ENCODE measurements at places on chromosomes 1 and 21.

- DNase-seq: peak; percentile 100
Observed at GRCh38 chr1:8040586-8040985, 14.5 kb upstream of the ERRFI1 start.

DNA sequence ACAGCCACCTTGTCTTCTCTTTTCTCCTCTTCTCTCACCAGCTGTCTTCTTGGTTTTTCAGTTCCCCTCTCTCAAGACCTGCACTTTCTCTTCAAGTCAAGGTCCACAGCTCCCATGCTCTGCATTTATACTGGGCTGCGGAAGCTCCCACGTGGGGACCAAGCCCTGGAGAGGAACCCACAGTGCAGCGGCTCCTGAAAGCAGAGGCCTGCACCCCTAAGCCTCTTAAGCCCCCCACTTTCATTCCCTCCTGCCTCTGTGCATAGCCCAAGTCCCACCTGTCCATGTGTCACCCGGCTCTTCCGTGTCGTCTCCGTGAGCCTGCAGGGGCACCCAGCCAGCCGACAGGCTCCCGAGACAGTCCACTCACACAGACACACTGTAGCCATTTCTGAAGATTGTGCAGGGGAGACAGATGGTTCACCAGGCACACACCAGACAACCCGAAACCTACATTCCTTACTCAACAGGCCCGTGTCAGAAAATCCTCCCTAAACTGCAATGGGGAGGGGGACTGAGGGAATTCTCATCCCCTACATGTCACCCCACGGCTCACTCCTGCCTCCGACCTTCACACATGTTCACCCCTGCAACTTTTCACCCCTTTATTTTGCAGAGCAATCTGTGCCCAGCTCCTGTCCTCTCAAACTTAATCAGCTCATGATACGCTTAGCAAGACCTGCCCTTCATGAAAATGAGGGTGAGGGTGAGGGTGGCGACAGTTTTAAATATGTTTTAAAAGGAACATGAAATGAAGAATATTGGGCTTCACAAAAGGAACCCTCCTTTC, 6.3 kb downstream of the MX2 start:
- no peak for DNase-seq

DNA sequence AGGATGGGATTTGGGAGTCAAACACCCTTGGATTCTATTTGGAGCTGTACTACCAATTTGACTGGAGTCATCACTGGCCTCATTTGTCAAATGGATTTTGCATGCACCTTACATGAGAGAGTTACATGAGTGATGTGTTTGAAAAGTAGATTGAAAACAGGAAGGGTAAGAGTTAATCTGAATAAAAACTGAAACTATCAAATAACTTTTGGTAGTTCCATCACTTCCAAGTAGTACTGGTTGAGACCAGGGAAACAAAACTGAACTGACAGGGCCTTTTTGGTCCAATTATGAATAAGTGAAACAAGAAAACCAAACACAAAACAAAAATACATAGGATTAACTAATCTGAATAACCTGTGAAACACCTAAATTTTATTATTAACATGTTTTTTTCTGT, 30.2 kb downstream of the NUCKS1 start:
- no peak for DNase-seq

GRCh38 chr1:225660544-225660946, 7.6 kb upstream of the ENAH start:
- DNase-seq: peak; percentile 5

DNA sequence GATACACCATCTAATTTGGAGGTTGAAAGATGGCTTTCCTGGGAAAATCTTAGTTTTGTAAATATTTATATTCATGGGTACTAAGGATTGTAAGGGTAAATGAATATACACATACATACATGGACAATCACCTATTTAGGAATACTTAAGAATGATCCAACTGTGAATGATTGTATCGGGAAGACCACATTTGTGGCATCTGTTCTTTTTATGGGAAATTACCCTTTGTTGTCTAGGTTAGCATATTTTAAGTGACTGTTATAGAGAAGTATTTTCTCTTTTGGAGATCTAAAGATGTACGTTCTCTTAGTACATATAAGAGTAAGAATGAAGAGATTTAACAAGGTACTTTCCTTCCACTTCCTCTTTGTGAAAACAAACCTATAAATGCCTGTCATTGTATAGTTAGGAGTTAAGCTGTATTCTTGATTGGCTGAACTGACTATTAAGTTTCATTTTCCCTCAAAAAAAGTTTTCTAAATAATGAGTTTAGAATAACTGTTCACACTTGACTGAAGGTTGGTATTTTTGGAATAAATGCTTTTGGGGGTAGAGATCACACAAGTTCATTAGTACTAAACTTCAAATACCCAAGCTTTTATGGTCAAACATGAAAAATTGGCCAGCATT, 26.7 kb downstream of the SNX7 start:
- DNase-seq: no peak

- no peak for DNase-seq
Observed at GRCh38 chr1:210625715-210626114, 297.0 kb downstream of the HHAT start.

GRCh38 chr1:67970088-67970487, 80.3 kb downstream of the DIRAS3 start:
- DNase-seq: peak; percentile 97

GRCh38 chr1:200443860-200444259, 34.0 kb upstream of the ZNF281 start:
- no peak for DNase-seq

GRCh38 chr1:154871374-154871773, 1.3 kb upstream of the KCNN3 start:
- no peak for DNase-seq

DNA sequence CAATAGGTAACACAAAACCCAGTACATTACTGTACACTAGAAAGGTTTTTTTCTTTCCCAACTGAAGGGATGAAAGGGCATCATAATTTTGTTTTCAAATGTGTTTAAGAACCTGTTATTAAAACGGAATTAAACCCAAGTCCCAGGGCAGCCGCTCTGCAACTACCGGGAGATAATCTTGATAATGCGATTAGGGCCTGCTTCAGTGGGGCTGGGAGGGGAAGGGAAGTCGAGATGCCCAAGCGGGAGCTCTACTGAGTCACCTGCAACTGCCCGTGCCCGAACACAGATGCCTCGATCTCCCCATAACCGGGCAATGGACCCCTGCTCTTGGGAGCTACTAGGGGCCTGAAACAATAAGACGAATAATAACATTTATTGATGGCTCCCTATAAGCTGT, 61.4 kb downstream of the KAZN start:
- DNase-seq: no peak

DNA sequence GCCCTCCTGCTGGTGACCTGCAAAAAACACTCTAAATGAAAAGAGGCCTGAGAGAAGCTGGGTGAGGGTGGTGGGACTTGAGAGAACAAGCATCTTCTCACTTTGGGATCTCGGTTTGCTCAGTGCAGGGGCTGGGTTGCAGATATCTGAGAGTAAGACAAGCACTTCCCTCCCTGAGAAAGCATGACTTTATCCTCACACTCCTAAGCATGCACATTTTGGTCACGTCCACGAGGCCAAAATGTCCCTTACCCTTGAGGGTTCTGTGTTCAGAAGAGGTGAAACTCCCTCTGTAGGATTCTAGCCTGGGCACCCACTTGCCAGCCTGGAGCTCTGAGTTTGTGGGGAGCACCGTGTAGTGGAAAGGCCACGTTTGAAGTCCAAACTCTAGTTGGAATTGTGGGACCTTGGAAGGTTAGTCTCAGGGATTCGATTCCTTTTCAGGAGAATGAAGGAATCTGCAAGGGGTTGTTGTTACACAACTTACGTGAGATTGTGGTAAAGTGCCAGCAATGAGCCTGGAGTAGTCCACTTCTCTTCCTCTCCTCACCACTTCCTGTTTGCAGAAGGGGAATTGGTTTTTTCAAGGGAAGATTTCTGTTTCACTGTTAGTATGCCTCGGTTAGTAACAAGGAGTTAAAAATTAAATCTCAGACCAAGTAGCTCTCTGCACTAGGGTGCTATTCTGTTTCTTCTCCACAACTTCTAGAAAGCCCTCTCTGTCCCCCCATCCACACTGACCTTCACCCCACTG, 3.0 kb downstream of the FCAMR start:
- DNase-seq: peak; percentile 53

DNA sequence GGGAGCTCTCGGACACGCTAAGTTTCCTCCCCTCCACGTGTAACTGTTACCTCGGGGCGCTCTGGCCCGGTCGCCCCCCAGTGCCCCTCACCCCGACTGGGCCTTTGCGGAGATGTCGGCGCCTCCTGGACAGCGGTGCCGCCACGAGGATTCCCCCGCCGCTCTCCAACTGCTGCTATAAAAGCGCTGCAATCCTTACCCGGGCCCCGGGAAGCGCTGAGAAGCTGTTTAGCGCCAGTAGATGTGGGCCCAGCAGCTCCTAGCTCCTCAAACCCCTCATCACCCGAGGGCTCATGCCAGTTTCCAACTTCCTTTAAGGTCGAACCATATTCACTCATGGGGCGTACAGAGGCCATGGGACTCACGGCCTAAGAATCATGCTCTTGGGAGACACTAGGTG, 361 bp upstream of the LMX1A start:
- no peak for DNase-seq

GRCh38 chr1:27418326-27419185, 26.1 kb downstream of the GPR3 start:
- DNase-seq: peak; percentile 92

DNA sequence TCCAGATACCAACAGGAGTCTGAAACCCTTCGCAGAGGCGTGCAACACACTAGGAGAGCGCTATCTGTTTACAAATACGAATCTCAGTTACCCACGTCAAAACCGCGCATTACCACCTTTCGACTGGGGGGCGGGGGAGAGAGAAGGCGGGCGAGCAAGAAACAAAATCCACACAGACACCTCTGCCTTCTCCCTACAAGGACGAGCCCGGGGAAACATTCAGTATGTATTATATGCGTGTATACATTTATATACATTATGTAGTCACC, 722 bp downstream of the TUT4 start:
- DNase-seq: peak; percentile 76

DNA sequence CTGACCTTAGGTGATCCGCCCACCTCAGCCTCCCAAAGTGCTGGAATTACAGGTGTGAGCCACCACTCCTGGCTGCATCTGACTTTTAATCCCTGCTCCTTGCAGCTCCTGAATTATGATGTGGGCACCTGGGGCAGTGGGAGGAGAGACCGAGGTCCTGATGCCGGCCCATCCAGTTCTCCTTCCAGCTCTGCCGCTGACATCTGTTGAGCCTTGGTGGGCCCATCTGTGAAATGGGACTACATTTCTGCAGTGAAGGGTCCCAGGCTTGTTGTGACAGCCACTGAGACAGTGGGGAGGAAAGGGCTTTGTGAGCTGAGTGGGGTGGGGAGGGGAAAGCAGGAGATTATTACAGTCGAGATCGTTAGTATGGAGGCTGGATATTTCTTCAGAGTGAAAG, 11.8 kb downstream of the PLA2G2F start:
- DNase-seq: no peak

GRCh38 chr1:50796272-50796671, 163.8 kb downstream of the FAF1 start:
- no peak for DNase-seq

DNA sequence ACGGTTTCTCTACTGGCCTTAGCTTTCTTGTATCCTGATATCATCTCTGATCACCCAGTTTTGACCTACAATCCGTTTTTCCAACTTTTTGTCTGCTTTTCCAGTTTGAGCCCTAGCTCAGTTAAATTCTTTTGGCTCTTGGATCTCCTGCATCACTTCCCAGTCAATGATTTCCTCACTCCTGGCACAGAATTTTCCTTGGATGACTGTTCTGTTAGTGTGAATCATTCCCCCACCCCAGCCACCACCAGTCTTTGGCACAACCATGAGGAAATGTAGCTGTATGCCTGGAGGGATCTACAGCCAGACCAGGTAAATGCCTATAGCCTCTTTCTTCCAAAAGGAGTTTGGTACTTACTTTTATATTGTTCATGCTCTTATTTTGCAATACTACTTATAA, 187.2 kb upstream of the PTGFR start:
- peak; percentile 97 for DNase-seq

DNA sequence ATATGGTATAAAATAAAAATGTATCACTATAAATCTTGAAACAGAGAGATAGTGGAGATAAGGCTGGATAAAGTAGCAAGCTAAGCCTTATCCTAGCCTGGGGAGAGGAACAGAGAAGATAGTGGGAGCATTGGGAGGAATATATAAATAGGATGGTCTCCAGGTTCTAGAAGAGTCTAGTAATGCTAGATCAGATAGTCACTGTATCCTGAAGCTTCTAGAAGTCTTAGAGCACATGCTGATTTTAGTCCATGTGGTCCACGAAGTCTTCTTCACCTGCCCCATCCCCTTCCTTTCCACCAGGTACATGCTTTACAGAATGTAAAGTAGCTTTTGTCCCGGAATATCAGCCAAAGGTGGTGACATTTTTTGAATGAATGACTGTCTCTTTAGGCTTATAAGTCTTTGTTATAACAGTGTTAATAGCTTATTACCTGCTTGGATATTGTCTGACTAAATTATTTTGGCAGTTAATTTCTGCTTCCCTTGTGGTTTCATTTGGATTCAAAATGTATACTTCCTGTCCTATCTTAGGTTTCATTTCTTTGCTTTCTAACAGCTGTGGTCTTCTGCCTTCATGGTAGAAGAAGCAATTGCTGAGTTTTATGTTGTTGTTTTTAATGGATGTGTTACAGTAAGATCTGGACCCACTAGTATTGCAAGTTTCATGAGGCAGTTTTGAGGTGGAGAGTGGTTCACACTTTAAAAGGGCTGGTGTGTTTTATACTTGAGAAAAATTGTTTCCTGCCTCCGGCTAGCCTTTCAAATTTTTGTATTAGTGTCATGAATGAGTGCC, 5.9 kb downstream of the SMG7 start:
- DNase-seq: no peak

- DNase-seq: no peak
Observed at GRCh38 chr1:220371324-220371723, 99.1 kb upstream of the RAB3GAP2 start.

- DNase-seq: peak; percentile 50
Observed at GRCh38 chr1:161139766-161140165, 7.3 kb upstream of the DEDD start.

DNA sequence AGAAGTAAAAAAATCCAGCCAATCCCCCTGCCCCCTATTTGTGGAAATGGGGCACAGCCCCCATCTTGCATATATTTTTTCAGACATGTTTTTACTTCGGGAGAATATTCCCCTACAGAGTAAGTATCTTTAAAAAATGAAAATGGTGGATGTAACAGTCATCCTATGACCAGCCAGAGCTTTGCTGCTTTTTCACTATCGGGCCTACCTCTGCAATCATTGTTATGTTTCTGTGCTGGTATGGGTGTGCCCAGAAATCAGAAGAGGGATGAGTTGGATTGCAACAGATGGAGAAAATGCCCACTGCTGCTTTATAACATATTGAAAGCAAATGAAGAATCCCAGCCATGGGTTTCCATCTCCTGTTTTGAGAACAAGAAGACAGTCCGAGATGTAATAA, 2.9 kb downstream of the CD247 start:
- DNase-seq: no peak
